ENCODE measurements at places on chromosomes 4 and X. TPM values are rescaled to one million over a fixed set of nuclear protein-coding genes. Genes with fewer than 3 reads are reported as not detected.

- no peak for DNase-seq
Observed at GRCh38 chr4:141957416-141957815, 321.0 kb downstream of the IL15 start.

DNA sequence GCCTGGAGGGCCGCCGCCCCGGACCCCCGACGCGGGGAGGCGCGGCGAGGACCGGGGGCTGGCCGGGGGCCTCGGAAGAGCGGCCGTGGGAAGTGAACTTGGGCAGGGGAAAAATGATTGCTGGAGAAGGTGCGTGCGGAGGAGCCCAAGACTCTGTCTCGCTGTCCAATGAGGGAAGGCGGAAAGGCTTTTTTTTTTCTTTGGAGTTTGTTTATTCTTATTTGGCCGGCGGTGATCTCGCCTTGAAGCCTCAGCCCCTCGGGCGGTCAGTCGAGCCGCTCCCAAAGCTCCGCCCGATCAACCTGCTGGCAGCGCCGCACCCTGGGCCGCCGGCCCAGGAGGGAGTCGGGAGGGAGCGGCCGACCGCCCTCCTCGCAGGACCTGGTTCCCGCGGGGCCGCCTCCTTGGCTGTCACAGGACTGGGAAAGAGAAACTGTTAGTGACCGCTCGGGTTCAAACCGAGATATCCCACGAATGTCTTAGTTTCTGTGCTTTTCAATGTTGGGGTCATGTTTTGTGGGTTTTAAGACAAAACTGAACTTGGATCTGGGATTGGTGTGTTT lies 2.5 kb downstream of the CPEB2 start:
- DNase-seq: peak; percentile 80

Gene SLIT2
- 2.2 TPM for total RNA-seq

Gene SH2D1A
- total RNA-seq: not detected

Gene EDNRA
- 35.4 TPM for total RNA-seq

Gene COQ2
- 20.4 TPM for total RNA-seq

- DNase-seq: no peak
Observed at GRCh38 chr4:116702949-116703348, 382.4 kb downstream of the TRAM1L1 start.

Gene CTAG1B
- not detected for total RNA-seq

- no peak for DNase-seq
Observed at GRCh38 chrX:3699821-3700381, 13.5 kb downstream of the PRKX start.

DNA sequence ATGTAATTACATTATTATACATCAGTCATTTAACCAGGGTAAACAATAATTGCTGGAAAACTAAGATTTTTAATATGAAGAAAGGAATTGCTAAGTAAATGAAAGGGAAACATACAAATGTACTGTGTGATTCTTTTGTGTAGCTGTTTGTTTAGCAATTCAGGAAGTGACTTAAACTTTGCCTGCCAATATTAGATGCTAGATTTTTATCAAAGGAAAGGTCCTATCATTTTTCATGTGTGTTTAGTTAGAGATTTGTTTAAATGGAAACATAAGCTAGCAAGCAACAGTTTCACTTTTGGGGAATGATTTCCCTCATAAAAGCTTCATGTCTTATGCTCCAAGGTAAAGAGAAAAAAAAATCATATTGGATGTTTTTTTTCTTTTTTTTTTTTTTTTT lies 95.1 kb upstream of the LIMCH1 start:
- no peak for DNase-seq

Gene XG
- 2.2 TPM for total RNA-seq

DNA sequence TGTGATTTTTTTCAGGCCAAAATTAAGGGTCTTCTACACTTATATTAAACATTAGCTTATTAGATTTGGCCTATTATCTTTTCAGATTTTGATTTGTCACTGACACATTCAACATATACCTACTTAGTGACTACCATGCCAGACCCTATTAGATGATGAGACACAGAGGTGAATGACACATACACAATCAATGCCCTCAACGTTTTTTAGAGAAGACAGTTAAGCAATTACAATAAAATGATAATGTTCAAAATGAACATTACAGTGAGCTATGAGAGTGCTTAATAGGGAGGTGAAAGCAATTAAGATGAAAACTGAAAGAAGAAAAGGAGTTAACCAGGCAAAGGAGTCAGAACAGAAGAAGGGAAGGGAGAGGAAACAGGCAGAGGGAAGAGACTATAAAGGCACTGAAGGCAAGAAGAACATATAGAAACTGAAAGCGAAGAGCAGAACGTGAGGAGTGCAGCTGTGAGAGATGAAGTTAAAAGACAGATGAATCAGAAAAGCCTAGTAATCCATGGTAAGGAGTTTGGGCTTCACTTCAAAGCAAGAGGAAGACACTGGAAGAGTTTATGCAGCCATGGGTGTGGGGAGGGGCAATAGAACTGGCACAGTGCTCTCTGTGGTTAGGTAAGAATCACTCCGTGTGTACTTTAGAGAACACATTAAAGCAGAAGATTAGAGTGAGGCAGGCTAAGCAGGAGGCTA lies 119.0 kb downstream of the REELD1 start:
- peak; percentile 62 for DNase-seq

Gene PRICKLE3
- 25.4 TPM for total RNA-seq

GRCh38 chrX:37959212-37960021 lies 46.9 kb upstream of the SYTL5 start:
- no peak for DNase-seq

Gene MAGEB2
- total RNA-seq: not detected

DNA sequence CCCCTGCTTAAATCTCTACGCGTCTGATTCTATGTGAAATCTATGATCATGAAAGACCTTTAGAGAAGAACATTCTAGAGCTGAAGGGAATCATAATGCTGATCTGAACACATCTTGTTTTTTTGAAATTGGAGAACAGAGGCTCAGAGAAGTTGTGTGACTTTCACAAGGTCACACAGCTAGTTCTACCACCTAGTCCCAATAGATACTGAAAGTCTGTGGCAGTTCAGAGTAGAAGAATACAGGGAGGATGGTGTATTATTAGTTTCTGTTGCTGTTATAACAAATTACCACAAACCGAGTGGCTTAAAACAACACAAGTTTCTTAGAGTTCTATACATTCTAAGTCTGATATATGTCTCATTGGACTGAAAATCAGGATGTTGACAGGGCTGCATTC lies 14.5 kb downstream of the CYP2U1 start:
- no peak for DNase-seq

DNA sequence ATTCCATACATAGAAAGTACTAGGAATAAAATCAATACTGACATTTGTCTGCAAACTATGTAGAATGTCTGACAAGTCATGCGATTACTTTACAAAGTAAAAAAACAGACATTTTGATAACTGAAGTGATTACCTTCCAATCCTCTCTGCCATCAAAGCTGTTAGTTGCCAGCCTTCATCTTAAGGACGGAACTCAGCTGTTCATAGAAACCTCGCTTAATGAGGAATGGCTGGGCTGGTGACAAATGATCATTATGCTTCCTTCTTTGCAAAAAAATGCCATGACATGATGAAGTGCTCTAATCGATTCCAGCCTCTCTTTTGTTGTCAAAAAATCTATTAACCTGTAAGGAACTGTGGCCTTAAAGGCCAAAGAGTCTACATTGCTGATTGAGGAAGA lies 1214.9 kb upstream of the IGFBP7 start:
- DNase-seq: no peak

Gene STOX2
- 15.5 TPM for total RNA-seq

- peak; percentile 4 for DNase-seq
Observed at GRCh38 chr4:138406876-138407275, 164.7 kb upstream of the SLC7A11 start.

Gene PF4V1
- total RNA-seq: not detected

DNA sequence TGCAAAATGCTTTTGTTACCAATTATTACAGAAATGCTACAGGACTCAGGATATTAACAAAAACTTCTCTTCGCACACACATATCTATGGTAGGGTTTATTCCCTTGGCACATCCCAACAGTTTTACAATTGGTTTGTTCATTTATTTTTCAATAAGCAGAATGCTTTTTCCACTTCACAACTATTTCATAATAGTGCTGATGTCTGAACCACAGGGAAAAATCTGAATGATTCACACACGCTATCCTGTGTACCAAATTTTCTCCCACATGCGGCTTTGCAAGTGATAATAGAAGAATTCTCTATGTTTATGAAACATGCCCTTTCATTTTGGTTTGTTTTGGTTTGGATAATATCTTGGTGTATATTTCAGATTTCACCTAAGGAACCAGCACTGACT lies 725.7 kb upstream of the TENM3 start:
- no peak for DNase-seq

GRCh38 chr4:107900508-107900907 lies 30.8 kb upstream of the CYP2U1 start:
- DNase-seq: no peak

DNA sequence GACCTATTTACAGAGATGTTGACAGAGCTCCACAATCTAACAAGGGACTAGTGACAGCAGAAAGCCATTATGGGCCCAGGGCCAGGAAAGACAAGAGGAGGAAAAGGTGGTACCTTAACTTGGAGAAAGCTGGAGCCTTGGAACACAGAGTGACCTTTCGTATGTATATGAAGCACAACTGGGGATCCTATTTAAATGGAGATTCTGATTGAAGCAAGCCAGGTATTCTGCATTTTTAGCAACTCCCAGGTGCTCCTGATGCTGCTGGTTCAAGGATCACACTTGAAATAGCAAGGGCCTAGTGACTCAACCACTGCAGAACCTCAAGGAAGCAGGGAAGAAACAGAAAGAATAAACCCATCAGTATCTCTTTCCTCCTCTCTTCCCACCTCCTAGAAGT lies 99.4 kb downstream of the TMEM47 start:
- no peak for DNase-seq

GRCh38 chrX:150813922-150814321 lies 84.5 kb downstream of the CD99L2 start:
- DNase-seq: no peak

DNA sequence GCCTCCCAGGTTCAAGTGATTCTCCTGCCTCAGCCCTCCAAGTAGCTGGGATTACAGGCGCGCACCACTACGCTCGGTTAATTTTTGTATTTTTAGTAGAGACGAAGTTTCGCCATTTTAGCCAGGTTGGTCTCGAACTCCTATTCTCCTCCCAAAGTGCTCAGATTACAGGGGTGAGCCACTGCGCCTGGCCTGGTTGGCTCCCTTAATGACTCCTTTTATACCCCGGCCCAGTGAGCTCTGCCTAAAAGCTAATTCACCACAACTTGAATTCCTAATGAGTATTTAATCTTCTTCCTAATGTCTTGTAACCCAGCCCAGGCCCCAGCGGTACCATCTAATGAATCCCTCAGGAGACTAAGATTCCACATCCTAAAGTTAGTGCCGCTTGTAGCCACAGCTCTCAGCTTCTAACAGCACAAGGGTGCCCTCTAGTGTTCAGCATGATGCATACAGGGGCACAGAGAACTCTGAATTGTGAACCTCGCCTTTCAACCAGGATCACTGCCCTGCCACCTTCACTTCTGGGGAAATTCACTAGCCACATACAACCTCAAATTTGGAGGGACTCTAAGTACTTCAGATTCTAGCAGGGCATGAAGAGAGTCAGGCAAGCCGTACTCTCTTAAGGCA lies 89.5 kb downstream of the OR13H1 start:
- peak; percentile 34 for DNase-seq

Gene MID1
- total RNA-seq: 26.5 TPM

- no peak for DNase-seq
Observed at GRCh38 chr4:8407316-8407715, 33.2 kb downstream of the ACOX3 start.

DNA sequence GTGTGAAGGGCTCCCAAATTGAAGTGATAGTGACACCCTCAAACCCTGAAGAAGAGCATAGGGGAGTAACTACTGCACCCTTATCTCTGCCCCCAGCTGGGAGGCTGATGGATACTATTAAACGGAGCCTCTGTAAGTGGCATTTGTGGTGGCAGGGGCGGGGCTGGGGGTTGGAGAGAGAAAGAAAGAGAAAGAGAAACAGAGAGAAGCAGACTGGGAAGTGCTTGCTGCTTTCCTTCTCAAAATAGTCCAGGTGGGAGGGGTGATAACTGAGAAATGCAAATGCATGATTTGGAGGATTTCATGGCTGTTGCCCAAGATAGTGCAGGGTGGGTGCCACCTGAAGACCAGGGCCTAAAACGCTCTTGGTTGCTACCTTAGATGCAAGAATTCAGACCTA lies 253.5 kb upstream of the GATB start:
- DNase-seq: no peak

Gene GIMD1
- total RNA-seq: not detected

GRCh38 chr4:107156443-107156842 lies 120.3 kb upstream of the DKK2 start:
- DNase-seq: peak; percentile 5

DNA sequence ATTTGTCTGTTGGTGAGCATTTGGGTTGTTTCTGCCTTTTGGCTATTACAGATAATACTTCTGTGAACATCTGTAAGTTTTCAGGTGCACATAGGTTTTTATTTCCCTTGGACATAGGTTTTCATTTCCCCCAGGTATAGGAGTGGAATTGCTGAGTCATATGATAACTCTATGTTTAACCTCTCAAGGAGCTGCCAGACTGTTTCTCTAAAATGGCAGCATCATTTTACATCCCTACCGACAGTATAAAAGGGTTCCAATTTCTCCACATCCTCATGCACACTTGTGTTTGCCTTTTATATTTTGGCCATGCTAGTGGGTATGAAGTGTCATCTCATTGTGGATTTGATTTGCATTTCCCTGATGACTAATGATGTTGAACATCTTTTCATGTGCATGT lies 53.5 kb downstream of the TMEM164 start:
- no peak for DNase-seq

DNA sequence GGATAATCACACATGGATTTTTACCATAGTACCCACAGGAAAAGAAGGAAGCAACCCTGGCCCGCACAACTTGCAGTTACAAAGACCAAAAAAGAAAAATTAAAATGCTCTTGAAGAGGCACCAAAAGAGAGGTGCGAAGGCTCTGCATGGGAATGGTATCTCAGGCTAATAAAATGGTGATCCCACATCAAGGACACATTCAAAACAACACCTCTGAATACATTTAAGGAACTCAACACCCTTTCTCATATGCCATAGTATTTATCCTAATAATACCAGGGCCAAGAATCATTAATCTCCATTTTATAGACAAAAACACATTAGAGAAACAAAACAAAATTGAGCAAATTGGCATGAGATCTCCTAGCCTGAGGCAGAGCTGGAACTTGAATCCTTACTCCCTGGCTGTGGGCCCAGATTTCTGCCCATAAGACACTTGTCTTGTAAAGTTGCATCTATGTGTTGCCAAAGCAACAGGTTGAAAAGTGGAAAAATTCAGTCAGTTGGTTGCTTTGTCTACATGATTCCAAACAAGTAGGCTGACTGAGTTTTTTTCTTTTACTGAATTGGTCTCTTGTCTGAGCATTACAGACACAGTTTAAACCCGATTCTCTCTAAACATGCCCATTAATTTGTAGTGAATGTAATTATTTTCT lies 33.5 kb downstream of the GUCY2F start:
- no peak for DNase-seq

GRCh38 chr4:133186845-133187244 lies 37.8 kb downstream of the PCDH10 start:
- DNase-seq: no peak

Gene MAGEB3
- not detected for total RNA-seq

Gene ZAR1
- total RNA-seq: not detected

- no peak for DNase-seq
Observed at GRCh38 chrX:149908727-149909126, 20.6 kb upstream of the HSFX4 start.

All from mammary epithelial cell (primary cell).